ENCODE measurements at places on chromosomes 3 and 15. TPM values are rescaled to one million over a fixed set of nuclear protein-coding genes. Genes with fewer than 3 reads are reported as not detected.

Gene SPESP1
- total RNA-seq = not detected

Gene DNAJC13
- total RNA-seq = 33.6 TPM

Gene BCHE
- 0.73 TPM for total RNA-seq

Gene CHDH
- total RNA-seq = 31.4 TPM

Gene COL8A1
- total RNA-seq = 0.97 TPM

Gene NFKBIZ
- total RNA-seq = 18.2 TPM

Gene BNC1
- 1.6 TPM for total RNA-seq

Gene NMB
- total RNA-seq = 22.0 TPM

Gene LRRC49
- 13.3 TPM for total RNA-seq

Gene LRRC31
- total RNA-seq = not detected

Gene GPR171
- total RNA-seq = not detected

Gene AADACL2
- total RNA-seq = not detected

Data from GM23338 (cell line).